ENCODE measurements at places on chromosomes 16 and 17.

- no peak for DNase-seq
These were observed 3.8 kb downstream of the CBX4 start for GRCh38 chr17:79835470-79835899.

DNA sequence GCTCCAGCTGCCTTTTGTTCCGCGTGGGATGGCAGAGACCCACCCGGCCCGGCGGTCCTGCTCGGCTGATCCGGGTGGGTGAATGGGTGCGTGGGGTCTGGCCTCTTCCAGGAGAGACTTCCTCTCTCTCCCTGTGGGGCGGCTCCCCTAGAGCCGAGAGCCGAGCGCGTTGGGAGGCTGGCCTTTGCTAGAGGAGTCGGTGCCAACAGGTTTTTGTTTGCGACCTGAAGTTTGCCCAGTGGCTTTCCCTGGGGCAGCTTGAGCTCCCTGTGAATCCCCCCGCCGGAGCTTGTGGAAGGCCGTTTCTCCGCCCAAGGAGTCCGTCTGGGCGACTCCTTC, 970 bp downstream of the EPN2 start:
- no peak for DNase-seq

- no peak for DNase-seq
These were observed 222.9 kb downstream of the CPPED1 start for GRCh38 chr16:12580809-12581208.

DNA sequence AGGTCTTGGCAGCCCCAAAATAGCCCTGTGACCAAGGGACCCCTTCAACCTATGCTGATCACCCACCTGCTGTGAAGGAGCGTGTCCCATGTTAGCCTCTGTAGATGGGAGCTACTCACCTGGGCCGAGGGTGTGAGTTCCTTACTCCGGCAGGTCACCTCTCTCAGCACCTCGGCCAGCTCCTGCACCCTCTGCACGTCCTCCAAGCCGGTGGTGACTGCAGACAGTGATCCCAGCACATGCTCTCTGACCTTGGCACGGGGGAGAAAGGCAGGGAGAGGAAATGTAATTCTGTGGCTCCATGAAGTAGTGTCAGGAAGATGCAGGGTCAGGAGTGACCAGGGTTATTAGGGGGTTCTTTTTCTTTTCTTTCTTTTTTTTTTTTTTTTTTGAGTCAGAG, 67.7 kb upstream of the BCO1 start:
- DNase-seq, result no peak

DNA sequence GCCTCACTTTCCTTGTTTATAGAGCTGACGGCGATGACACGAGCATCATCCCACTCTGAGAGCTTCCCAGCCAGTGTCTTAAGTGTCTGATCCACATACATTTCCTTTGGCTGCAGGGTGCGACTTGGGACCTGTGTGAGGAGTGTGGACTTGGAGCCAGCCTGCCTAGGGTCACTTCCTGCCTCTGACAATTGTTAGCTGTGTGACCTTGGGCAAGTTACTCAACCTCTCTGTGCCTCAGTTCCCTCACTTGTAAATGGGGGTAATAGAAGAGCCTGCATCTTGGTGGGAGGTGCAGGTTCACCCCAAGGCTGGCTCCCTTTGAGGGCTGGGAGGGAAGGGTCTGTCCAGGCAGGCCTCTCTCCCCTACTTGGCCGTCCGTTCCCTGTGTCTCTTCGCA, 27.4 kb upstream of the GSE1 start:
- DNase-seq, result no peak

DNA sequence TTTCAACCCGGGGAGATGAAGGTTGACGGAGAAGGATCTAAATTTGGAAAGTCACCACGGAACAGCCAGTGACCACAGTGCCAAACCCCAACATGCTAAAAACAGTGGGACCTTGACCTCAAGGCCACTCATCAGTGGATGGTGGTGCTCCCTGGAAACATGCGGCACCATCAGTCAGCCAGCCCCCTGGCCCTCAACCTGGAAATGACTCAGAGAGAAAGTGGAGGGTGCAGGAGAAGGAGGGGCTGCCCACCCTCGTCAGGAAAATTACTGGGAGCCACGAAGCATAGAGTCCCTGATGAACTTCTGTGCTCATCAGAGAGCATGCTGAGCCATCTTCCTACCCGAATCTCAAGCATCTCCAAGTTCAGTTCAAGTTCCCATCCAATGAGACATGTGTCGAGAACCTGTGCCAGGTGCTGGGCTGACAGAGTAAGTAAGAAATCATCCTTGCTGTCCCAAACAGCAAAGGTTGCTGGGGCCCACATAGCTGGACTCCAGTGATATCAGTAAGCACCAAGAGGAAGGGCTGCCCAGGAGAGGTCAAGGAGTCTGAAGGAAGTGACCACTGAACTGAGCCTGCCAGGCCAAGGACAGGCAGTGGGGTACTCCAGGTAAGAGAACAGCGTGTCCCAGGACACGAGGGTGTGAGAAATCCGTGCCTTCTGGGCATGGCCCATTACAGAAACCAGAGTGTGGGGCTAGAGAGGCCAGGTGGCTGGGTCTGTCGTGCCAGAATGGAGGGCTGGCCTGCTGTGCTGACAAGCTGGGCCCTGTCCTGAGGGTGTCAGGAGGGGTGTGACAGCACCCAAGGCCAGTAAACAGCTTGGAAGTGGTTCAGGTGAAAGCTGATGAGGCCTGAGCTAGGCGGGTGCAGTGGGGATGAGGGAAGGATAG, 5.2 kb downstream of the PECAM1 start:
- DNase-seq, result no peak

GRCh38 chr17:41530062-41531048, 2.2 kb upstream of the KRT19 start:
- DNase-seq, result no peak

- DNase-seq, result no peak
These were observed 994 bp downstream of the IGFBP4 start for GRCh38 chr17:40443988-40444899.

- DNase-seq, result no peak
These were observed 21.5 kb upstream of the PECAM1 start for GRCh38 chr17:64411999-64412771.
